ENCODE measurements at places on chromosomes 4 and X.

DNA sequence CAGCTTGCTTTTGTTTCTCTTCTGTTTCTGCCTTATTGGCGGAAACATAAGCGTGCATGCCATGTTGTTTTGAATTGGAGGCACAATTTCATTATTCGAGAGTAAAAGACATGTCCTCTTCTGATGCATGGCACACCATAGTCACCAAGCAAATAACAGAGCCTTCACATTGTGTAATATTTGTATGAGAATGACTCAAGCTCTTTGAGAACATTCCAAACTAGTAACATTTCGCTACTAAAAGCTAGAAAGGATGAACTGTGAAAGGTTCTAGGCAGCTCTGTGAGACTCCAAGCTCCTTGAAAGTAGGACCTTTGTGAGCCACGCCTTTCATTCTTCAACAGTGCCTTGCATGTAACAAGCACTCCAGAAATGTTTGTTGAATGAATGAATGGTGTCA lies 9.2 kb upstream of the ANXA3 start:
- DNase-seq: no peak

GRCh38 chr4:149983931-149984330 lies 94.3 kb upstream of the DCLK2 start:
- no peak for DNase-seq

GRCh38 chr4:154982187-154983047 lies 201.3 kb downstream of the RBM46 start:
- DNase-seq: peak; percentile 33

- DNase-seq: no peak
Observed at GRCh38 chr4:177323416-177323815, 13.7 kb downstream of the NEIL3 start.

Measured in myocyte (in vitro differentiated cells).